ENCODE measurements at places on chromosomes 4 and X.

GRCh38 chr4:93334003-93334402 is 494.6 kb upstream of the ATOH1 start:
- DNase-seq: no peak

DNA sequence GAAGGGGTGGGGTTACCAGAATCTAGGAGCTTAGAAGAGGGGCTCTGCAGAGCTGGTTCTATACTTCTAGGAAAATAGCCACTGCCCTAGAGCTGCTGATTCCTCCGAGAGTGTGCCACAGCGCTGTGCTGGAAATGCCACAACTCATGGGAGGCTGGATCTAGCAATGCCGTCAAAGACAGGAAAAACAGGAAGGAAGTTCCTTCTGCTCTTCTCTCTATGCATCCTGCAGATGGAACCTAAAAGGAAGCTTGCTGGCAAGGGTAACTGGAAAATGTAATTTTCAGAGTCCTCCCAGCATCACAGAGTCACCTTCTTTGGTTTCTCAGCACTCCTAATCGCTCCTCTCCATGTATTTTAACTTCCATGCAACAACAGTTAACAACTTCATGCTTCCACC is 121.2 kb upstream of the TLL1 start:
- no peak for DNase-seq

DNA sequence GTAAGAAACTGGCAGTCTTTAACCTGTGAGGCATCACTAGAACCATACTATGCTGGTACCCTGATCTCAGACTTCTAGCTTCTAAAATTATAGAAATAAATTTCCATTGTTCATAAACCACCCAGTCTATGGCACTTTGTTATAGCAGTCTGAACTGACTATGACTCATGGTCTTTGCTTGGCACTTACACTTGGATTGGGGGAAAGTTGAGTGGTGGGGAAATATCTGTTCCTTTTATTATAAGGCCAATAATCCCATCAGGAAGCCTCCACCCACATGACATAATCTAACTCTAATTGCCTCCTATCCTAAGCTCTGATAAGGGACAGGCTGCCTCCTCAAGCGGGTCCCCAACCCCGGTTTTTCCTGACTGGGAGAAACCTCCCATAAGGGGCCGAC is 61.4 kb upstream of the PACRGL start:
- DNase-seq: no peak

DNA sequence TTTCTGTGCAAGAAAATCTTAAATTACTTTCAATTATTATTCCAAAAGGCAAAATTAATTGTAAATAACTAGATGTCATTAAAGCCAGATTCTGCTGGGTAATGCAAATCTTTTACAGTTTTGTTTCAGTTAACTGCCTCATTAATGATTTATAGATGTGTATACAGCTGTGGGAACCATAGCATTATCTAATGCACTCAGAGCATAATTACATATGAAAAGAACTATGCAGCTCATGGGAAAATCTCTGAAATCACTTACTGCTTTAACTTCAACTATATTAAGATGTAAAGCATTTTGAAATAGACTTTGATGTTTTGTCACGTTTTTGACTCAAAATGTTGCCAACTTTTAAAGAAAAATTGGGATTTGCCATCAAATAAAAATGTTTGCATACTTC is 630.3 kb upstream of the KLHL4 start:
- DNase-seq: no peak

DNA sequence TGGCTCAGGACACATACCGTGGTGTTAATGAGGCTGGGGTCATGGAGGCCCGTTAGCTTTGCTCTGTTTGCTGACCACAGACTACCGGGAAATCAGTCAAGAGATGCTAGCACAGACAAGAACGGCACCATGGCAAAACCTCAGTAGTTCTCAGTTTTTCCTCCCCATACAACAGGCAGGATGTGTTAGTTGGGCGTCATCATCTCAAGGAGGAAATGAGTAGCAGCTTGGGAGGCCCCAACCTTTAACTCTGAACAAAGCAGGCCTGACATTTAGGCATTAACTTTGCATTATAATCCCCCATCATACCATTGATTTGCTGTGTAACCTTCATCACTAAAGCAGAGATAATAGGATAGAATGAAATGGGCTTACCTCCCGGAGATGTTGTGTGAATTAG is 714.2 kb downstream of the RPA4 start:
- peak; percentile 8 for DNase-seq

DNA sequence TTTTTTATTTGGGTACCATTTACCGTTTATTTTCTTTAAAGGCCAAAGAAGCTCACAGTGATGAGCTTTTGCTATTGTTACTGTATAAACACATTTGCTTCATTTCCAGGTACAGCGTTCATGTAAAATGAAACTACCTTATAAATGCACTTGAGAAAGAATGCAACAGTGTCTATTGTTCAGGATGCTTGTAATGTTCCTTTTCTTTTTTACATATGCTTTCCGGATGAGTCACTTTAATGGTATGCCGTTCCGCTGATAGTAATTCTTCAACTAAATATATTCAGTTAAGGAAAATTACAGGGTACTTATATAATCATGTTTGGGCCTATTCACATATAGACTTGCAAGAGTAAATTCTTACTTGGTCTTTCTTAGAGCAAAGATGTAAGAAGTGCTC is 354.9 kb downstream of the RPA4 start:
- DNase-seq: no peak

- DNase-seq: no peak
Observed at GRCh38 chrX:5869786-5870185, 358.9 kb downstream of the NLGN4X start.

DNA sequence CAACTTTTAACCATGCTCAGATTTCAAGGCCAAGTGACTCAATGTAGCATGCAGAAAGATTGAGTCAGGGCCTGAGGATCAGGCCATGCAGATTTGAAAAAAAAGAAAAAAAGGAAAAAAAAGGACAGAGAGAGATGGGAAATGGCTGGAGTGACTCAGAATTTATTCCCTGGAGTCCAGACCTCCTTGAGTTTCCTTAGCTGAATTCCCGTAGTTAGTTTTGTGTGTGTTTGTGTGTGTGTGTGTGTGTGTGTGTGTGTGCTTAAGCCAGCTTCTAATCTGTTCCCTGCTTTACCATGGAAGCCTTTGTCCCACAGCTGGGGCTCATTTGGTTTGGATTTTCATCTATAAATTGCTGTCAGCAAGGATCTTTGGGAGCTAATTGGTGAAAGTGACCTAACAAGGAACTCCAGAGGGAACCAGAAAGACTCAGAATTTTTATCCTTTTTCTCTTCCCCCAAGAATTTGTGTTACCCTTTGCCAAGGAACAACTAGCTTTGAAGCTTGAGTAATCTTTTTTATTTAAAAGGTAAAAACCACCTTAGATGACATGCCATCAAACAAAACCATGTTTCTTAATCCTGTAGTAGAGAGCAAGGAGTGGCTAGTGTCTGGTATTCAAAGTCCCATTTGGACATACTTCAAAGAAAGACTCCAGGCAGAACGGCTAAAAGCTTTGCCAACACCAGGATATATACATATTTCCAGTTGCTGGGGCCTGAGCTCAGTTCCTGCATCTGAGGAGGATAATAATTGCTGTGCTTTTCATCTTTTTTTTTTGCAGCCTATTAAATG is 109.0 kb upstream of the DDIT4L start:
- DNase-seq: no peak

DNA sequence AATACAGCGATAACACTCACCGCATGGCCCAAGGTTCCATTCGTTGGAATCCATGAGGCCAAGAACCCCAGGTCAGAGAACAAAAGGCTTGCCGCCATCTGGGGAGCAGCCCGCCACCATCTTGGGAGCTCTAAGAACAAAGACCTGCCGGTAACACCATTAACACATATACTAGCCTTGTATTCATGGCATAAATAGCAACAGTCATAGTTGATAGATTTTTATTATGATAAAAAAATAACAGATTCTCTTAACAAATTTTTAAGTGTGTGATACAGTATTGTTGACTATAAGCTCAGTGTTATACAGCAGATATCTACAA is 309.4 kb downstream of the GLUD2 start:
- DNase-seq: no peak

GRCh38 chrX:9665113-9665512 is 100.5 kb downstream of the GPR143 start:
- no peak for DNase-seq
